Skeletal muscle cell (primary cell): ENCODE measurements at places on chromosomes 5 and 9.

DNA sequence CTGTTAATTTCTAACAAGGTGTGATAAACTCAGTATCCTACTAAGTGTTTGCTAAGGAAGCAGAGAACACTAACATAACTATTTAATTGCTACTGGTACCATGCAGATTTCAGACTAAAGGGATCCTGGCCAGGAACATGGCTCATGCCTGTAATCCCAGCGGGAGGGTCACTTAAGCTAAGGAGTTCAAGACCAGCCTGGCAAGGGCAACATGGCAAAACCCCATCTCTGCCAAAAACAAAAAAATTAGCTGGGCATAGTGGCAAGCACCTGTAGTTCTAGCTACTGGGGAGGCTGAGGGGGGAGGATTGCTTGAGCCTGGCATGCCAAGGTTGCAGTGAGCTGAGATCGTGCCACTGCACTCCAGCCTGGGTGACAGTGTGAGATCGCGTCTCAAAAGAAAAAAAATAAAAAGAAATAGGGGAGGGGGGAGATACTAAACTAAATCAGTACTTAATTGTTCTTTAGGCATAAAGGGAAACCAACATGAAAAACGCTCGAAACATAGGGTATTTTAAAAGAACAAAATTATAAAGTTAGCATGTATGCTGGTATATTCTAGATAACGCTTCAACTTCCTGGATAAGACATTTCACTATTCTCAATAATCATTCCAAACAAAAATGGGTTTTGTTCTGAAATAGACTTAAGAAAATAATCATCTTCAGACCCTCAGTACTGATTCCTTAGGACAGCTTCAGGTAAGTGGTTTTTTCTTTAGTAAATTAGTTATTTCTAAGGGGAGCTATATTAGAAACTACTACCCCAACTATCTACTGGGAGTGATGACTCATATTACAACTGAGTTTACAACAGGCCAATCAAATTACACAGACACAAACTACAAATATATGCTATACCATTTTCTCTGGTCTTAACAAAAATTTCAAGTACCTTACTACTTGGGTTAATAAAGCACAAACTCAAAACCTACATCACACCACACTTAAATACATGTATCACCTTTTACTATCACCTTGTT, 3.5 kb downstream of the PANK3 start:
- no peak for DNase-seq

- DNase-seq = no peak
Measured at GRCh38 chr5:128586848-128587247, 48.8 kb upstream of the FBN2 start.

DNA sequence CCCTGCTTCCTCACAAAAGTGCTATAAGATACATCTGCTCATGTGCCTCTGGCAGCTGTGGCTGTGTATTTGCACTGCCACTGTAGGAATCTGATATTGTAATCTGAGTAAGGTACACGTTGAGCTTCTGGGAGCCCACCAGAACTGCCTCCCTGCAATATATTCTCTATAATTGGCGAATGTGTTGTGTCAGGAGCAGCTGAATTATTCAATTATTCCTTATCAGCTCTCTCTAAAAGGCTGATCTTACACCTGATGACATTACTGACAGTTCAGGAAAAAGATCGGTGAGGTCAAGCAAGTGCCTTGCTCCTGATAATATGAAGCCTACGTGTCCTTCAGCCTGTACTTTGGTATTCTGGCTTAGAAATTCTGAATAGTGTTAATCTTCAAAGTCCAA, 1015.0 kb downstream of the CDH9 start:
- DNase-seq = no peak

- peak; percentile 98 for DNase-seq
Measured at GRCh38 chr9:130857864-130858738, 23.0 kb downstream of the ABL1 start.

- no peak for DNase-seq
Measured at GRCh38 chr9:88716596-88717290, 181.8 kb downstream of the NXNL2 start.
